PC-3 (cell line): ENCODE measurements at places on chromosomes 5 and 9.

- no peak for DNase-seq
These were observed 77.4 kb upstream of the FCN1 start for GRCh38 chr9:134994926-134995791.

DNA sequence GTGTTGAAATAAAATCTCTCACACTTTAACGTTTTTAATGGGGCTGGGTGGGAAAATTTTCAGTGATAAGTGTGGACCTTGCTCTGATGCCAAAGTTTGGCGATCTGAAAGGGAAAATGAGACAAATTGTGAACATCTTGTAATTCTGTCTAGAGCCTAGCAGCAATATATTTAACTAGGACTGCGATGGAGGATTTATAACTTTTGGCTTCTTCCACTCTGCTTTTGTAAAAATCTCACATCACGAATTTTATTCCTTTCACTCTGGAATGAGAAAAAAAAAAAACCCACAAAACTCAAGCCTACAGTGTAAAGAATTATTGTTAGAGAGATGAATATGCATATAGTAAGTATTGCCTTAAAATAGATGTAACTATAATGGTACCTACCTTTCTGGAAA, 19.9 kb downstream of the CCNH start:
- DNase-seq = no peak

GRCh38 chr9:76018235-76018634, 127.8 kb downstream of the PCSK5 start:
- DNase-seq = no peak

DNA sequence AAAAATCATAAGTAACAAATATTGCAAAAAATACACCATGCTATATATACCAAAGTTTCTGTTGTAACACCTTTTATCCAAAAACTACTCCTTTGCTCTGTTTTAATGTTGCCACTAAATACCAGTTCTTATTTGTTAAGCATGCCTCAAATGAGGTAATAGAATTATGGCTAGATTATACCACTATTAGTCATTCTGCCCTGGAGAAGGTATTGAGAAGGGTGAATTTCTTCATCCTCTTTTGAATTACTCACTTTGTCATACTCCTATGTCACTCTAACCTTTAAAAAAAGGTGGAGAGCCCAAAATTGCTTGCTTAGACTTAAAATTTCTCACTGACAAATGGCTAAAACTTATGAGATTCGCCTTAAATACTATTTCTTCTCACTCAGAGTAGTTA, 750.9 kb downstream of the MAT2B start:
- peak; percentile 41 for DNase-seq
